ENCODE measurements at places on chromosomes 5 and 9.

DNA sequence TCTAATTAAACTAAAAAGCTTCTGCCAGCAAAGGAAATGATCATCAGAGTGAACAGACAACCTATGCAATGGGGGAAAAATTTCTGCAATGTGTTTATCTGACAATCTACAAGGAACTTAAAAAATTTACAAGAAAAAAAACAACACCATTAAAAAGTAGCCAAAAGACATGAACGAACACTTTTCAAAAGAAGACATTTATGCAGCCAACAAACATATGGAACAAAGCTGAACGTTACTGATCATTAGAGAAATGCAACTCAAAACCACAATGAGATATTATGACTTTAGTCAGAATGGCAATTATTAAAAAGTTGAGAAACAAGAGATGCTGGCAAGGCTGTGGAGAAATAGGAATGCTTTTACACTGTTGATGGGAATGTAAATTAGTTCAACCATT lies 530.4 kb upstream of the DAB2 start:
- DNase-seq: no peak

DNA sequence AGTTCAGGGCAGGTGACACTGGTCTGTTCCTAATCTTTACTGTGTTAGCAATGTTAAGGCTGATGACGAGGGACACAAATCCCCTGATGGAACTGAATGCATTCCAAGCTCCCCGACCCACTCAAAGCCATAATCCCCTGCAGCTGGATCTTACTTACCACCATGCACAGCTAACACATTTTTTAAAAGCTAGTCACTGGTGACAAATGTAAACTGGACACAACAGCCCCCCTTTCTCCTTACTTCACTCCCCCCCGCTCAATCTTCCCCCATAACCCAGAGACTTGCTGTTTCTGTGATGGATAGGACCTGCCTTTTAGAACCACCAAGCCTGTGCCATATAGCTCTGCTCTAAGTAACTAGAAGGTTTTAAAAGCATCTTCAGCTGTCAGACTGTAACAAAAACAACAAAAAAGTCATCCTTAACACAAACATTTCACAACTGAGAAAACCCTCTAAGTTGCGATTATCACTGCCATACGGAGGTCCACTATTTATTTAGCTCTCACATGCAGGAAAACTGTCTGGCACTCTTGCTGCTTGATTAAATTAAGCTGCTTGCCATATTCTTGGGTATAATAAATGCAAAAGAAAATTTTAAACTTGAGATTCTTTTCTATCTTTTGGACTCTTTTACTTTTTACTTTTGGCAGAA lies 44.4 kb downstream of the BNC2 start:
- no peak for DNase-seq

DNA sequence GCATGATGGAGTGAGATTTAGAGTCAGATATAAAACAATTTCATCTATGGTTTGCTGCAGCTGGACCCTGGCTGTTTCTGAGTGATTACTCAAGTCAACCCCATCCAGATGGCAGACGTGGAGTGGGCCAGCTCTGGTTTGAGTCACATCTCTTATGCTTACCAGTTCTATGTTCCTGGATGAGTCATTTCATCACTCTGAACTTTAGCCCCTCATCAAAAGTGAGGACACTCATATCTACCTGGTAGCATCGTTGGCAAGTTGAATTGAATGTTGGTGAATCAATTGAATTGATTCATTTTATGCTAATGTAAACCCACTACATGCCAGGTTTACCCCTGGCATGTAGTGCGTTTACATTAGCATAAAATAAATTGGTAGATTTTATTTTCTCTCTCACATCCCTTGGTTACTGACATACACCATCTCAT lies 176.4 kb downstream of the FGF18 start:
- DNase-seq: no peak

DNA sequence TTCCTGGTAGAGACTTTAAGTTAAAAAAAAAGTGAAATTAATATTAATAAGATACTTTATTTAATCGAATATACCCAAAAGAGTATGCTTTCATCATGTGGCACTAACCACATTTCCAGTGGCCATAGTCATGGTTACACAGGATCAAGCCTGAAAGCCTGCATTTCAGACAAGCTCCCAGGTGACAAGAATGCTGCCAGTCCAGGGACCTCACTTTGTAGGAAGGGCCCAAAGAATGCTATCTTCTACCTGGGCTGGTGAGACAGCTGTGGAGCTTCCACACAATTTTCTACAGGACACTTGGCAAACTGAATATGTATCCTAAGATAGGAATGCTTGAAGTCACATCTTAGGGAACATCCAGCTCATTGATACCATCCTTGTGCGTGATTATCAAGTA lies 203.8 kb downstream of the AUH start:
- no peak for DNase-seq

- no peak for DNase-seq
Observed at GRCh38 chr5:151098768-151099121, 17.9 kb upstream of the TNIP1 start.

DNA sequence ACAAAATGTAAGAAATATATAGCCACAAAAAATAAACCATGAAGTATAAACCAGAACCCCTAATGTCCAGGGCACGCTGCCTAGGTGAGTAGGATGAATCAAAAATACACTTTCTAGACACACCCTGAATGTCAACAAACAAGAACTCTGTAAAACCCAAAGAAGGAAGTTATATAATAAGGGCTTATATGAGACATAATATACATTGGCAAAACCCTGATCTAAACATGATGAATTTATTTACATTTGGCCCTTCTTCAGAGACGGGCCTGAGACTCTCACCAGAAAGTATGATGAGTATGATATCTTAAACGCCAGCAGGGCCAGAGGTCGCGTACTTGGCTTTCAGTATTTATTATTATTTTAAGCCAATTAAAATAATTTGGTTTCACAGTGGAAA lies 125.1 kb upstream of the FST start:
- DNase-seq: no peak

DNA sequence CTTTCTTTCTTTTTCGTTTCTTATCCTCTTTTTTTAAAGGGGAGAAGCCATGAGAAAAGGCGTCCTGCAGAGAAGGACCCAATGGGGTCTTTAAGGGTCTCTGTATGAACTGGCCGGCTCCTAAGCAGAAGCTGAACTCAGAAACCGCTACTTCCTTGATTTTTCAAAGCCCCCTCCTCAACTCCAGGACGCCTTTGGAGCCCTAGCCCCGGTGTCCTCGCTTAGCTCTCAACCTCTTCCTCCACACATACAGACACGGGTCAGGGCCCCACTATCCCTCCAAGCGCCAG lies 8.3 kb downstream of the PAX5 start:
- no peak for DNase-seq

GRCh38 chr9:90102292-90102901 lies 497.6 kb downstream of the GADD45G start:
- DNase-seq: peak; percentile 81
